Kidney (tissue), 22 donors: ENCODE measurements at places on chromosomes 3 and 15. TPM values are rescaled to one million over a fixed set of nuclear protein-coding genes. Genes with fewer than 3 reads are reported as not detected.

SERPINI1 gene
- 9.5 TPM for total RNA-seq

AHSG gene
- not detected for total RNA-seq

CCDC54 gene
- total RNA-seq, result not detected

CASR gene
- total RNA-seq, result 72.8 TPM

SECISBP2L gene
- 67.0 TPM for total RNA-seq

EPHB3 gene
- 1.4 TPM for total RNA-seq

SPINK8 gene
- total RNA-seq, result not detected

A4GNT gene
- total RNA-seq, result not detected

LSAMP gene
- 3.5 TPM for total RNA-seq

SHC4 gene
- 0.50 TPM for total RNA-seq

GASK1A gene
- total RNA-seq, result 7.3 TPM

SPATA12 gene
- not detected for total RNA-seq

BNC1 gene
- 0.38 TPM for total RNA-seq

CATSPER2 gene
- total RNA-seq, result 6.5 TPM

UROC1 gene
- total RNA-seq, result not detected

NPAP1 gene
- total RNA-seq, result 0.19 TPM

MYZAP gene
- 3.3 TPM for total RNA-seq

EPHB1 gene
- 3.2 TPM for total RNA-seq

NTRK3 gene
- total RNA-seq, result 25.5 TPM

RSL24D1 gene
- 60.4 TPM for total RNA-seq

ITIH4 gene
- 15.4 TPM for total RNA-seq

GP5 gene
- total RNA-seq, result 0.22 TPM

RBPMS2 gene
- total RNA-seq, result 8.2 TPM

SOX14 gene
- total RNA-seq, result not detected

ADAMTS9 gene
- total RNA-seq, result 117 TPM

PLOD2 gene
- 66.0 TPM for total RNA-seq

PODXL2 gene
- 7.4 TPM for total RNA-seq

VIPR1 gene
- 4.9 TPM for total RNA-seq

ABHD17C gene
- total RNA-seq, result 18.8 TPM

PLAAT1 gene
- 0.72 TPM for total RNA-seq
